ENCODE measurements at places on chromosomes 11 and 22.

DNA sequence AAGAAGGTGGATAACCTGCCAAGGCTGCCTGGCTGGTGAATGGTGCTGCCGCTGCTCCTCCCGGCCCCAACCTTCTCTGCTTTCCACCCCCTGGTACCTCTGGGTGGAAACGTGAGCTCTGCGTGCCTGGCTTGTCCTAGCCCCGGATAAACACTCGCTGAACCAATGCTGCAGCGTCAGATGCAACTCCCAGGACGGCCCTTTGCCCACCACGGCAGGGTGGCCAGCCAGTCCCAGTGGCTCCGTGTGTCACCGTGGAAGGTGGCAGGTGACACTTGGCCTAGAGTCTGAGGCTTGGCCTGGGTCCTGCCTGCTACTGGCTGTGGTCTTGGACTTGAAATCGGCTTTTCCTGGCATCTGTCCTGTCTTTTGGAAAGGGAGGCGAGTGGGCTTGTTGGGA lies 47.7 kb downstream of the TPCN2 start:
- no peak for DNase-seq

DNA sequence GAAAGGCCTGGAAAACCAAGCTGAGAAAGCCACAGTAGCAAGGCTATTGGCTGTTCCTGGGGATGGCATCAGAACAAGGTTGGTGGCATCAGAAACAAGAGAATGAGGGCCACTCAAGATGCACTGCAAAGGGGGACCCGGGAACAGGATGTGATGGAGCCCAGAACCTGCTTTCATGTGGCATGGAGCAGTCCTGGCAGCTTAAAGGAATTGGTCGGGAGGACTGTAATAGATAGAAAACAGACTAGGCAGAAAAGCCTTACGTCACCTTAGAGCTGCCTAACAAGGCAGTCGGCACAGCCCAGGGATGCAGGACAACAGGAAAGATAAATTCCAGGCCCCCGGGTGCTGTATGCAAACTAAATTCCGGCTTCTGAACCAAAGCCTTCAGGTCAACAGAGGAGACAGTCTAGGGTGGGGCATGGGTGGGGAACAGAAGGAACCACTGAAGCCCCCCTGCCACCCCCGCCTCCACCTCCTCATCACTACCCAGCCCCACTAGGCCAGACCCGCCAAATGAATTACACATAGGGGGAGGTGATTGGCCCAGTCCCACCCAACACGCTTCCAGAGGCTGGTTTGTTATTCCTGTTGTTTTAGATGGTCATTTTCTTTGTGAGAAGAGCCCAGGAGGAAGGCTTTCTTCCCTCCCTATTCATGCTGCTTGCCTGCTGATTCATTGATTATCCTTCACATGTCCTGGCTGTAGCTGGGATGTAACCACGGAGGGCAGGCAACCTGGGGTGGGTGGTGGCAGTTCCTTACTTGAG lies 25.7 kb upstream of the LRRC55 start:
- DNase-seq, result no peak

DNA sequence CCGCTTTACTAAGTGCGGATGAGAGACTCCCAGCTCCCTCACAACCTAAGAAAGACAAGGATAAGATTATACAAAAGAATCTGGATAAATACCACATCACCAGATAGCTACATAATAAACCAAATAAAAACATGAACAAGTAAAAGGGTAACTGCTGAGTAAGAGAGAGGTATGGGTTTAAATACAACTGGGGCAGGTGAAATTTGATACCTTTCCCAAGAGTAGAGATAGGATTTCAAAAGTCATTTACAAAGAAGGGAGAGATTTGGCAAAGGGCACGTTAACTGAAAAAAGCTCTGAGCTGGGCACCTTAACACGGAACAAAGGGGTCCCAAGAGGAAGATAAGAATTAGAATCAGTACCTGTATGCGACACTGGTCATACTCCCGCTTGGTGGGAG lies 1.7 kb downstream of the UBXN1 start:
- DNase-seq, result no peak

GRCh38 chr11:62146476-62147200 lies 22.8 kb downstream of the INCENP start:
- no peak for DNase-seq

GRCh38 chr11:129443276-129443675 lies 67.6 kb downstream of the BARX2 start:
- DNase-seq, result no peak

GRCh38 chr11:131207901-131208300 lies 162.5 kb upstream of the NTM start:
- no peak for DNase-seq

GRCh38 chr11:121696177-121696871 lies 243.6 kb upstream of the SORL1-AS1 start:
- DNase-seq, result peak; percentile 24

DNA sequence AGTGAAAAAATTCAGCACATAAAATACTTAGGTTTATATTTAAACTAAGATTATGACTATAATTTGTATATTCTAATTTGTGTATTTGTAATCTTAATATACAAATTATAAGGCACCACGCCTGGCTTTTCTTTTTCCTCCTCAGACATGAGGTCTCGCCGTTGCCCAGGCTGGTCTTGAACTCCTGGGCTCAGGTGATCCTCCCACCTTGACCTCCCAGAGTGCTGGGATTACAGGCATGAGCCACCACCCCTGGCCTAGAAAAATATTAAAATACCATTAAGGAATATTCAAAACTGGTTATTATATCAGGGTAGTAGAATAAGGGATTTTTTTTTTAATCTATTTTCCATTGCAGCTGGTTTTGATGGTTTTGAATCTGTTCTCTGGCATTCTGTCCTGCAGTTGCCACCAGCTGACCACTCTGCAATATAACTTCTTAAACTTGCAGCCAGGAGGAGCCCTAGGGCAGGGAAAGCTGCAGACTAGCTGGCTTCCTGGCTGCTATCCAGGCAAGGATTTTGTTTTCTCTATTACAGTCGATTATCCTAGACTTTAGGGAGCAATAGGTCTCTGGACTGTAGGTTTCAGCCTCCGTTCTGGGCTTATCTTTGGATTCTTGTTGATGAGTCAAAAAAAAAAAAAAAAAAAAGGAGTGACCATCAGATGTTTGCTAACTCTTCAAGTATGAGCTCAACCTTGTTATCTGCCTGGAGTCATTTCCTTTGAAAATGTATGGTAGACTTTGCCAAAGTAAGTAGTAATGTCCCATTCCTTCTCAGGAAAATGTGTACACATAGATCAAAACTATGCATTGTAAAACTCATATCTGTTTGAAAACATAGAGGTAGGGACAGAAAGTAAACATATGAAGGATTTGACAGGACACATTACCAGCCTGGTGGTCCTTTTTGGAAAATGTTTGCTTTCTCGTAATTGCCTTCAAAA lies 13.2 kb downstream of the POLA2 start:
- DNase-seq, result peak; percentile 66

DNA sequence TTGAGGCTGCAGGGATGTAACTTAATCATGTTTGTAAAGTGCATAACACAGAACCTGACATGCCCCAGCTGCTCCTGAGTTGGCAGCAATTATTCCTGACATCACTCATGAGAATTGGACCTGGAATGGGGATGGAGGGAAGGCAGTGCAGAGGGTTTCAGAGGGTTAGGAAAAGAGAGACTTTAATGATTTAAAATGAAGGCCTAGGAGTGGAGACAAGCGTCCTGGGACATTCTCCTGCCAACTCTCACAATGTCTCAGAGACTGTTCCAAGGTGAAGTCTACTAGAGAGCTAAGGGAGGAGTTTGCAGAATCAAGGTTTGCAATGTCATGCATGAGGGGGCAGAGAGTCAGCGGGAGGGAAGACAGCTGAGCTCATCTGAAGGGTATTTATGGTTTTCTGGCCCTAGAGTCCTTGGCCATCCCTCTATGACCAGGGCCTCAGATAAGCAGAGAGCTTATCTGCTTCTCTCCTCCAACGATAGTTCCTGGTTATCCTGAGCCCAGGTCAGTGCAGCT lies 36.9 kb downstream of the GGTLC2 start:
- DNase-seq, result peak; percentile 30

DNA sequence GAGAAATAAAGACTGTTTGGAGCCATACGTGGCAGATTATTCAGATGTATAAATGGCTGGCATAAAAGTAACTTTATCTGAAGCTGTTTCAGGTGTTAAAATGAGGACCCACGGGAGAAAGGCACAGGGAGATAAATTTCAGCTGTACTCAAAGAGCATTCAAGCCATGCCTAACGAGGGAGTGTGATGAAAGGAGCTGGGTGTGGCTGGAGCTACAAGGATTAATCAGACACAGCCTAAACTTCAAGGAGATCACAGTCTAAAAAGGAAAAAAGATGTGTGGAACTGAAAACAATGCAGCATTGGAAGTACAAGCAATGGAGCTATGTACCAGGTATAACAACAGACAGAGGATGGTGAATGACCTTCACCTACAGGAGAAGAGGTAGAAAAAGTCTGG lies 120.8 kb upstream of the APOA1 start:
- no peak for DNase-seq

DNA sequence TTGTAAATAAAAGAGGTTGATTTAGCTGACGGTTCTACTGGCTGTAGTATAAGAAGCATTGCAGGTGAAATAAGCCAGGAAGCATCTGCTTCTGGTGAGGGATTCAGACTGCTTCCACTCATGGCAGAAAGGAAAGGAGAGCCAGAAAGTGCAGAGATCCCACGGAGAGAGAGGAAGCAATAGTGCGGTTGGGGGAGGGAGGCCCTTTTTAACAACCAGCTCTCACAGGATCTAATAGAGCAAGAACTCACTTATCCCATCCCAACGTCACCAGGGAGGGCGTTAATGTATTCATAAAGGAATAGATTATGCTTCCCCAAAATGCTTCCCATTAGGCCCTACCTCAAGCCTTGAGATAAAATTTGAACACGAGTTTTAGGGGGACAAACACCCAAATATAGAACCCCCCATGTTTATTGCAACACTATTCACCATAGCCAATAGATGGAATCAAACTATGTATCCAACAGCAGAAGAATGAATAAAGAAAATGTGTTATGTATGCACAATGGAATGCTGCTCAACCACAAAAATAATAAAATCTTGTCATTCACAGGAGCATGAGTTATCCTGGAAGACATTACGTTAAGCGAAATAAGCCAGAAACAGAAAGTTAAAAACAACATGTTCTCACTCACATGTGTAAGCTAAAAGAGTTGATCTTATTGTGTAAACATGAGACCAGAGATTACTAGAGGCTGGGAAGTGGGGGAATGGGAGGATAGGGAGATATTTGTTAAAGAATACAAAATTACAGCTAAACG lies 908.3 kb upstream of the ANO3 start:
- DNase-seq, result no peak

GRCh38 chr11:72333661-72334060 lies 89.7 kb upstream of the PHOX2A start:
- no peak for DNase-seq

DNA sequence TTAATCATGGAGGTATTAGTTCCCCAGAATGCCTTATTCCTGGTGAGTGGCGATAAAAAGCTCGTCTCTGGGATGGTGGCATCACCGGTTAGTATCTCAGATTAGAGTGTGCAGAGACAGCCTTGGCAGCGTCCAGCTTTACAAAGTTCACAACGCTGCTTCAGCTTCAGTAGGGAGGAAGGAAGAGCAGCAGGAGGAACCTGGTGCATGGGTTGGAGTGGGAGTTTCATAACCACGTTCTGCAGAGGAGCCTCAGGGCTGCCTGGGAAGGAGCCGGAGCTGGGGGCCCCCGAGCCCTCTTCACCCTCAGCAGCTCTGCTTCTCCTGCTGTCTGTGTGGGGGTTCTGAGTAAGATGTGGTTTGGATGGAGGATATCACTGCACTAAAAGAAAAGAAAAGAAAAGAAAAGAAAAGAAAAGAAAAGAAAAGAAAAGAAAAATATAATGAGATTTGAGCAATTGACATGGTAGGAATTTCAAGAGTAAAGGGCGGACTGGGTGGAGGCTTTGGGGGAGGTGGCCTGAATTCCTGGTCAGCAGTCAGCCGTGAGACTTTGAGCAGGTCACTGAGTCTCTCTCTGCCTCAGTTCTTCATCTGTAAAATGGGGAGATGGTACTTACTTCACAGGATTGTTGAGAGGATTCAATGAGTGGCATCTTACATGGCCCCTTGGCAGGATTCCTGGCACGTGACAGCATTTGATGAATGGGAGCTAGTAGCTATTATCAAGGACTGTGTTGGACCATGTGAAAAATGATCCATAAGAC lies 6.5 kb downstream of the ASPHD2 start:
- no peak for DNase-seq

DNA sequence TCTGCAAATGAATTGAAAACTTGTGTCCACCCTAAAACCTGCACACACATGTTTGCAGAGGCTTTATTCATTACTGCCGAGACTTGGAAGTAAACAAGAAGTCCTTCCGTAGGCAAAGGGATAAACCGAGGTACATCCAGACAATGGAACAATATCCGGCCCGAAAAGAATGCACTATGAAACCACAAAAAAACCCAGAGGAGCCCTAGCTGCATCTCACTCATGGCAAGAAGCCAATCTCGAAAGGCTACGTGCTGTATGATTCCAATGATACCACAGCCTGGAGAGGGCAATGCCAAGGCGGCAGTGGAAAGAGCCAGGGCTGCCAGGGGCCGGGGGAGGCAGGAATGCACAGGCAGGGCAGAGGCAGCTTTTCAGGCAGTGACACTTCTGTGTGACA lies 3.2 kb upstream of the MRPL23 start:
- no peak for DNase-seq

DNA sequence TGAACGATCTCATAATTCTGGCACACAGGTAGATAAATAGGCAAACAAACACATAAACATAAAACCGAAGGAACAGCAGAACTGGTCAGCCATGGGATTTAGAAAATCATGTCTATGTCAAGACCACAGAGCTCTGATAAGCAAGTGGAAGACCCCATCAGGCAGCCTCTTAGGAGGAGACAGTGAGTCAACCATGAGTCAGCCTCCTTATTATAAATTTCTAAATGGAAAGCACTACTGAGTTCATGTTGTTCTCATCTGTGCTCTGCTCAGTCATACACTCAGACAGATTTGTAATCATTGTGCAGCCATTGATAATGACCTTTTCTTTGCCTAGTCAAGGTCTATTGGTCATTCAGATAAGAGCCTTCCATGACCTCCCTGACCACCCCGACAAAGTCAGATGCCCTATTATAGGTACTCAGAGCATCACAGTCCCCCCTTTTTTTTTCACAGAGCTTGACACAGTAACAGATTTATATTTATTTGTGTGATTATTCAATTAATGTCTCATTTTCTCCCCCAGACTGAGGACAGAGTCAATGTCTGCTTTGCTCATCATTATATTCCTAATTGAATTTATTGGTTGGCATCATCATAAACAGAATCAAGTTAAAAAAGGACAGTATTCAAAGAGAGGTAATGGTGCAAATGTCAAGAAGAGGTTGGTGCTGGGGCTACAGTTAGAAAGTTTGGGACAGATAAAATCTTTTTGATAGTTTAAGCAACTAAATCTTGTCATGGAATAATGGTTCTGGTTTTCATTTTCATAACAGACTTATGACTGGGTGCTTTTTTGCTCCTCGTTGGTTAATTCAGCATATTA lies 579.7 kb upstream of the CCDC90B start:
- no peak for DNase-seq

GRCh38 chr22:36528341-36528740 lies 625 bp downstream of the EIF3D start:
- DNase-seq, result no peak

All from NCI-H1417 (cell line).